ENCODE measurements at places on chromosomes 3 and 15.

DNA sequence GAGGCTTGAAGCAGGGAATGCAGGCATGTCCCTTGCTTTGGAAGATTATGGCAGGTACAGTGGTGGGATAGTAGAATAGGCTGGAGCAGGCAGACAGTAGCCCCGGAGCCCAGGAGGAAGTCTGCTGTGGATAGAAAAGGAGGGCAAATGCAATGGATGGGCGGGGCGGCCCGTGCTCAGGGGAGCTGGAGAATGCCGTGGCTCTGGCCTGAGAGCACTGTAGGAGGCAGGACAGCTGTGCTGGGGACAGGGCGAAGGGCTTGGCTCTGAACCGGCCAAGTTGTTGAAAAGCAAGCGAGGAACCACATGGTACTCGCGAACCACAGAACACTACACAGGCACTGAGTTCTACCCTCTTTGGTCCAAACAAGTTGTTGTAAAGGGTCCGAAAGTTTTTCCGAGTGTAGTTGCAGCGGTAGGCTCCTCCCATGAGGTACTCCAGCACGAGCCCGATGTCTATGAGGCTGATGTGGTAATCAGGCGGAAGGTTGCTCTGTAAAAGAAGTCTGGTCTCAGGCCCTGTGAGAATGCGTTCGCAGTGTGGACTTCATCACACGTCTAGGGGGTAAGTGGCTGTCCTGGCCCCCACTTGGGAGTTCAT is 54.7 kb downstream of the TRPM1 start:
- no peak for DNase-seq

GRCh38 chr3:163890661-163891060 is 1187.6 kb downstream of the SI start:
- no peak for DNase-seq

GRCh38 chr3:175307642-175308041 is 448.5 kb downstream of the NAALADL2 start:
- no peak for DNase-seq

- DNase-seq: no peak
Measured at GRCh38 chr3:183378545-183378944, 49.9 kb downstream of the MCF2L2 start.

- no peak for DNase-seq
Measured at GRCh38 chr15:55327387-55327786, 8.4 kb downstream of the PIGB start.

DNA sequence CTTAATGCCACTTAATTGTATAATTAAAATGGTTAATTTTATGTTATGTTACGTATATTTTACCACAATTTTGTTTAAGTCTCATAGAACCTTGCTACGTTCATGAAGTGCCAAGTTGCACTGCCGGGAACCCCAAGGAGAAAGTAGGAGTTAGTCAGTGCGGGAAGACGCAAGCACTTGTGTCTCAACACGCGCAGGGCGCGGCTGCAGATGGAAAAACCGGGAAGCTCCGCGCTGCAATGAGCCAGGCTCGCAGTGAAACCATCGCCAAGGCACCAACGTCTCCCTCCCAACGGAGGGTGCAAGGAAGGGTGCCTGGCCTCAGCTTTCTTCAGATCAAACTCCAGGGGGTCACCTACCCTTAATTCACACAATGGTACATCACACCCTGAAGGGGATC is 21.6 kb downstream of the MAGI1 start:
- no peak for DNase-seq

- DNase-seq: no peak
Measured at GRCh38 chr3:194817936-194818335, 132.3 kb downstream of the FAM43A start.

GRCh38 chr3:115832265-115832664 is 209.0 kb downstream of the GAP43 start:
- DNase-seq: no peak

- DNase-seq: no peak
Measured at GRCh38 chr3:98697225-98697624, 65.9 kb upstream of the ST3GAL6 start.

- DNase-seq: no peak
Measured at GRCh38 chr3:23740517-23740965, 65.2 kb upstream of the UBE2E1 start.

DNA sequence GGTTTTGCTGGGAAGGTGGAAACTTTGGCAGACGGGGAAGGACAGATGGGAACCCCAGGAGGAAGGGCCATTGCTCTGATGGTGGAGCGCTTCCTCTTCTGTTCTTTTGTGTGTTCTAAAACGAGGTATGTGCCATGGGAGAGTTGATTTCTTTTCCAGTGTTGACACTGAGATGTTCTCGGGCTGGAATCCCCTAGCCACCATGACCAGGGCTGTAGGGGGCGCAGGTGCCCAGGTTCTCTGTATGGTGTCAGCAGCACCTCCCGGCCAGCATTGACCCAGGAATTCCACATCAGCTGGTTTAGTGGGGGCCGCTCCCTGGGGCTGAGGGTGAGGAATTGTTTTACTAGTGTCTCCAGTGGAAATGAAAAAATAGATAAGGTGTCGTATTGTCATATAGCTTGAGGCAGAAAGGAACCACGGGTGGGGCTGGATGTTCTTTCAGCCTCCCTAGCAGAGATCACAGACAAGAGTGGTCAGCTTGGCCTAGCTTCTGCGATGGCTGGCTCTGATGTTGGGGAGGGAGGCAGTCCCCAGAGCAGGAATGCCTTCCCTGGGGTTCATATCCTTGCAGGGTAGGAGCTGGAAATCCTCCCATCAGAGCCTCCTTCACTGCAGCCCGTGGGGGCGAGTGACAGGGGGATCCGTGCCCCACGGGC is 34.2 kb upstream of the ACAD9 start:
- no peak for DNase-seq

GRCh38 chr3:129315223-129315997 is 36.7 kb downstream of the HMCES start:
- no peak for DNase-seq

DNA sequence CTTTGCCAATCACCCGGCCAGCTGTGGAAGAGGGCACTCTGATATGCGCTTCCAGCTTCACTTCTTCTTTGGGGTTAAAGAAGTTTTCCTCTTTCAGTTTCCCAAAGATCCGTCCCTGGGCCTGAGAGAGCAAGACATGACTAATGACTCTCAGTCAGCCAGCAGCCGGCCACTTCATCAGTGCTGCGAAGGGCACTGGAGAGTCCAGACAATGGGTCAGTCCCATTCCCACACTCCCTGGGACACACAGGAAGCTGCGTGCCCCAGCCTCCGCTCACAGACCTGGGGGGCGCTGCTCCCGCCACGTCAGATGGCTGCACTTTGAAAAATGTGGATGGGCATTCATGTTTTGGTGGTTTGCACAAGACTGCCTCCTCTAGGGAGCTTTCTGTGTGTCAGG is 63.3 kb downstream of the SENP2 start:
- no peak for DNase-seq

GRCh38 chr3:56055951-56056350 is 412.3 kb downstream of the ERC2 start:
- no peak for DNase-seq

DNA sequence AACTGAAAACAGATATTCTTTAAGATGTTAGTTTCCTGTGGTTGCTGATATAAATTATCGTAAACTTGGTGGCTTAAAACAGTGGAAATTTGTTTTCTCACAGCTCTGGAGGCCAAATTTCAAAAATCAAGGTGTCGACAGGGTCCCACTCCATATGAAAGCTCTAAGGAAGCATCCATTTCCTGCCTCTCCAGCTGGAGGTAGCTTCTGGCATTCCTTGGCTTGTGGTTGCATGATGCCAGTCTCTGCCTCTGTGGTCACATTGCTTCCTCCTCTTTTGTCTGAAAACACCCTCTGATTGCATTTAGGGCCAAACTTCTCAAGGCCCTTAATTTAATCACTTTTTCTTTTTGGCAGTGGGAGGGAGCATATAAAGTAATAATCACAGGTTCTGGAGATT is 96.8 kb downstream of the PPM1L start:
- DNase-seq: no peak

GRCh38 chr15:60396100-60396499 is 1.7 kb downstream of the ANXA2 start:
- no peak for DNase-seq

DNA sequence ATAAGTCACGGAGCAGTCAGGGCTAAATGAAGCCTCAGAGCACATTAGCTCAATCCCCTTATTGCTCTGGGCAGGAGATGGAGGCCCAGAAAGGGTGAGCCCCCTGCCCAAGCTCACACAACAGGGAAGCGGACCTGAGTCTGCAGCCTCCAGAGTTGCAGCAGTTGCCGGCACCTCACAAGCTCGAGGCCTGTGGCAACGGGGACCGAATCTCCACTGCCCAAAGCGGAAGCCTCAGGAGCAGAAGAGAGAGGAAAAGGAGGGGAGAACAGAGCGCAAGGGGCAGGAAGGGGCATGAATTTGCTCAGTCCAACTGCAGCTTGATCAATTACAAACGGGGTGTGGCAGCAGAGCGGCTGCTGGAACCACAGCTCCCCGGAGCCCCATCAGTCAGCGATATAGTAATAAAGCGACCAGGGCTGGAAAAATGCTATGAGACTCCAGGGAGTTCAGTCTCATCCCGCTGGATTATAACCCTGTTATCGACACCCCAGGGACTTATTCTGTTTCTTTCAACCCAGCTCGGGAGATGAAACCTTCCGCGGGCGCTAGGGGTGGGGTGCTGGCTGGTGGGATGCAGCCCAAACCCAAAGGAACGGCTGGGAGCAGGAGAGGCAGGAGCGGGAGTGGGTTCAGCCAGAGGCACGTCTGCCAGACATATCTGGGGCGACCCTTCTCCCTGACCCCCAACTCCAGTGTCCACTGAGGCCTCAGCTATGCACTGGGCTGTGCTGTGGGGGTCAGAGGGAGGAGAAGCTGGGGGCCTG is 219.7 kb upstream of the LINGO1 start:
- no peak for DNase-seq

GRCh38 chr15:39645138-39645975 is 64.5 kb downstream of the THBS1 start:
- DNase-seq: no peak

GRCh38 chr3:122403489-122403888 is 12.4 kb downstream of the WDR5B start:
- DNase-seq: no peak

- DNase-seq: no peak
Measured at GRCh38 chr3:28280781-28281180, 39.4 kb downstream of the CMC1 start.

DNA sequence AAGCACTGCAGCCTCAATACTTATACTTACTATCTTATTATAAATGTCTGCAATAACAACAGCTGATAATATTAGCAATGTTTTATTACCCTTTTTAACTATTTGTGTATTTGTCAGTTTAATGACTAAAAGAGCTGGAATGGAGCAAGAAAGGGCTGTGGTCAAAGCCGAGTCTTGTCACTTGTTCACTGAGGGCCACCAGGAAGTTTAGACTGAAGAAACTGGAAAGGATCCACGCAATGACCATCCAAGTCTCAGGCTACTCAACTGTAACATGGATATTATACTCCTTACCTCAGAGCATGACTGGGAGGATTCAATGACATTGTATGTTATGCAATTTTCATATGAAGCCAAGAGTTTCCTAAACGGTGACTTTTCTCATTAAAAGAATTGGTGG is 90.4 kb downstream of the TJP1 start:
- no peak for DNase-seq

GRCh38 chr15:68510558-68510957 is 68.2 kb upstream of the CORO2B start:
- no peak for DNase-seq

GRCh38 chr3:117059067-117059955 is 349.7 kb downstream of the TUSC7 start:
- no peak for DNase-seq

GRCh38 chr15:43896543-43896942 is 69.7 kb downstream of the WDR76 start:
- DNase-seq: no peak

DNA sequence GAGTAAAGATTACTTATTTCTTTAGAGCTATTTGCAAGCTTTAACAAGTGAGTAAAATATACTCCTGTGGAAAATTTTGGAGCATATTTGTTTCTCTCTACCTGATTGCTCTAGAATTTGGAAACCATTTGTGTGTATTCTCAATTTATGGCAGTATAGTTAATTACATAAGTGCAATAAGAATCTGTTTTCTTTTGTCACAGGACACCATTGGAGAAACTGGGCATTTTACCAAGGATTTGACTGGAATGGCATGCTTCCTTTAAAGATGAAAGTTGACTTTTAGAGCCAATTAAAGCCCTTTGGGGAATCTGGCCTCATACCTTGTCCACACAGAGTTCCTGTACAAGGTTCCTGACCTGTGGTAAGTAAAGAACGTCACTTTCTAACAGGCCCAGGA is 38.4 kb downstream of the PAQR5 start:
- no peak for DNase-seq

DNA sequence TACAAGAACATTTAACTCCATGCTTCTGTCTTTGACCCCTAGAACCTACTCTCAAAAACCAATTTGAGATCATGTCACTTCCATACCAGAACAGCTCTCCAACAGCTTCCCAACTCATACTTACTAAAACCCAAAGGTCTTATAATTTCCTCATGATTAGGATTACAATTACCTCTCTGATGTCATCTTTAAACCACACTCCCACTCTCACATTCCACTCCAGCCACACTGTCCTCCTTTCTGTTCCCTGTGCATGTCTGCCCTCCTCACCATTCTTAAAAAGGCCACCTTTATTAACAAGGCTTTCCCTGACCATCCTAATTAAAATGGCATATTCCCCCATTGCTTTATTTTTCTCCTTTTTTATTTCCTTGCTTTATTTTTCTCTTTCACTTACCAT is 18.9 kb downstream of the PHC3 start:
- no peak for DNase-seq

DNA sequence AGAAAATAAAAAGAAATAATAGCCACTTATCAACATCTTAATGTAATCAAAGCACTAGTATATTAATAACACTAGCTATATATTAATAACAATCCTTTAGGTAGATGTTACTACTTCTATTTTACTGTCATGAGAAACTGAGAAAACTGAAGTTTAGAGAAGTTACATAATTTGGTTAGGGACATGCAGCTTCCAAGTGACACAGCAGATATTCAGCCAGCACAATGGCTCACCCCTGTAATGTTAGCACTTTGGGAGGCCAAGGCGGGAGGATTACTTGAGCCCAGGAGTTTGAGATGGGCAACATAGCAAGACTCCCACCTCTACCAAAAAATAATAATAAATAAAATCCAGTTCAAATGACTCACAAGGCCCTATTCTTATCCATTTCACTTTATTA is 1.9 kb upstream of the UBR1 start:
- no peak for DNase-seq
